ENCODE measurements at places on chromosomes 7 and 10. TPM values are rescaled to one million over a fixed set of nuclear protein-coding genes. Genes with fewer than 3 reads are reported as not detected.

Gene FAM25G
- not detected for total RNA-seq

Gene INTS15
- total RNA-seq = 21.7 TPM

Gene LOXL4
- 1.1 TPM for total RNA-seq

Gene NEUROG3
- not detected for total RNA-seq

Gene PRSS37
- not detected for total RNA-seq

Gene OR2A12
- total RNA-seq = not detected

Gene ERVW-1
- total RNA-seq = not detected

Gene DCLRE1A
- 9.0 TPM for total RNA-seq

Gene CPA4
- 0.15 TPM for total RNA-seq

Gene MKX
- total RNA-seq = not detected

Gene AKR1D1
- not detected for total RNA-seq

All from melanocyte of skin (primary cell).